Activated naive CD8-positive, alpha-beta T cell treated with anti-CD3 and anti-CD28 coated beads, Interleukin-2, amount 10 ng/mL, durations not matched to agents 7 days and 5 days (primary cell): ENCODE measurements at places on chromosomes 3 and 15.

DNA sequence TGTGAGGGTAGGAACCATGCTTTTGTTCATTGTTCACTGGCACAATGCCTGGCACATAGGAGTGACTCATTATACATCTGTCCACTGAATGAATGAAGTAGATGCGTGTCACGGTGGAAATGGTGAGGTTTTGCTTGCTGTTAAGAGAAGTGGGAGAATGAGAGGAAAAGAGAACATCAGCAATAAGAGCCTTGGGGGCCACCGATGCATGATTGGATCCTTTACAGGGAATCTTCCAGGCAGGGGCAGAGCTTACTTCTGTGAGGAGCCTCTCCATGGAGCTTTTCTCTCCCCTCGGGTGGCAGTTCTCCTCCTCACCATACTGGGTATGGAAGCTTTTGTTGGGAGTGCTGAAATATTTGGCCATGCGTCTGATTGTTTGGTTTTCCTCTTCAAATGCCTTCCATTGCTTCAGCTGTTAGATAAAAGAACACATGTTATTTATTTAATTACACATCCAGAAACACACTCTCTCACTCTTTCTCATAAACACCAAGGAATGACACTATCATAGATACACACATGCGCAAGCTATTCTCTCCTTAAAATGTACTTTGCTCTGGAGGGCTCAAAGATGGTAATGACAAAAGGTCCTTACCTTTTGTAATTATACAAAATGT is 78.9 kb upstream of the GSK3B start:
- no peaks in the 10 kb centered on the region for H3K36me3 ChIP-seq
- no peaks in the 10 kb centered on the region for H3K4me1 ChIP-seq
- peaks cover 14% of the 10 kb centered on the region for H3K27me3 ChIP-seq
- H3K4me3 ChIP-seq = no peak overlapping the region
- no peak for DNase-seq

- H3K4me1 ChIP-seq = no peaks in the 10 kb centered on the region
- DNase-seq = no peak
- no peaks in the 10 kb centered on the region for H3K36me3 ChIP-seq
Observed at GRCh38 chr15:81485806-81486205, 111.8 kb upstream of the TMC3 start.

DNA sequence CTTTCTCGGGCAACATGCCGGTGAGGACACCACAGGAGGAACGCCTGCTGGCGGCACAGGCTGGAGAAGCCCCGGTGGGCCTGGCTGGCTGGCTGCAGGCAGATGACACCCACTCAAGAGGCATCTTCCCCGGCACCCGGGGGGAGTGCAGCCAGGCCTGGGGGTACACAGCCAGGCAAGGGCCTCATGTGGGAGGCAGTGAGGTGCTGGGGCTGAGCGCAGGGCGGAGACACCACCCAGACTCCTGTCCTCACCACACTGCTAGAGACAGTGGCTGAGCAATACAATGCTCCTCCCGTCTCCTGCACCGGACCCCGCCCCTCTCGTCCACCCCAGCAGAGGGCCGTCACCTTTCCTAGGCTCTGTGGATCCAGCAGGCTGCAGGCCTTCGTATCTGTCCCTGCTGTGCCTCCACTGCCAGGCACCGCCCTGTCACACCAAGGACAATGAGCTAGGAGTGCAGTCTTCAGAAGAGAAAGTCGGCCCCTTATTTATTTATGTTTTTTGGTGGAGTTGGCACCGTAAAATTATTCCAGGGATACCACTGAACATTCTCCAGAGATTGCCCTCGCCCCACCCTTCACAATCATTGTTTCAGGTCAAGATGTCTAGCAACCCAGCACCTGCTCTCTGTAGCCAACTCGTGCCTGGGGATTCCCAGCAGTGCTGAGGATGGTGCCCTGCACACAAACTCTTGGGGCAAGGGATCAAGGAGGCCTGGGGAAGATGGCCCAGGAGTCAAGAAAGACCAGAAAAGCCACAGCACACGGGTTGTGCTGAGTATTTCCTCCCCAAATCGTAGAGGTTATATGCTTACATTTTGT is 129.1 kb downstream of the ATP10A start:
- H3K27ac ChIP-seq = no peak overlapping the region
- no peak overlapping the region for H3K4me3 ChIP-seq
- H3K27me3 ChIP-seq = no peaks in the 10 kb centered on the region
- H3K36me3 ChIP-seq = peaks cover 13% of the 10 kb centered on the region

- no peak for DNase-seq
- H3K36me3 ChIP-seq = peaks cover 2% of the 10 kb centered on the region
- H3K27me3 ChIP-seq = peaks cover 13% of the 10 kb centered on the region
- H3K4me1 ChIP-seq = peaks cover 15% of the 10 kb centered on the region
Observed at GRCh38 chr3:9913601-9914000, 3.3 kb upstream of the IL17RC start.

DNA sequence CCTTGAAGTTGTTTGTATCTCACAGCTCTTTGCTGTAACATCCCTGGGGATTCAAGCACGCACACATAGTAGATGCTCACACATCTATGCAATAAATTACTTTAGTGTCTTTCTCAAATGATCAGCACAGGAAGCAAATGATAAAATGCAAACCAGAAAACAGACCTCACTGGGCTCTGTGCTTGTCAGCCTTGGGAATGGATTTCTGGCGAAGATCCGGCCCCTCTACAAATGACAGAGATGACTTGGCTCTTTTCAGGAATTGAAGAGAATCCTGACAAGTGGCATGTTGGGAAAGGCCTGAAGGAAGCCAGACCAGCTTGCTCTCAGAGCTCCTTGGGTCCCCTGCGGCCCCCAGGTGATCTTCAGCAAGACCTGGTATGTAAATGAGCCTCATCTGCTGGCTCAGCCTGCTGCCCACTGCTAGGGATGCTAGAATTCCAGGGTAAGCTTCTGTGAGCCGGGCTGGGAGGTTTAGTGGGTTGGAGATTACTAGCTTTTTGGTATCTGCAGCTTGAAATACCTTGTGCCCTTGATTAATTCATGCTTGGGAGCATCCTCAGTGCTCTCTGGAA is 54.1 kb downstream of the LPP start:
- no peak for DNase-seq
- H3K4me1 ChIP-seq = peaks cover 7% of the 10 kb centered on the region
- H3K27ac ChIP-seq = no peak overlapping the region
- no peaks in the 10 kb centered on the region for H3K27me3 ChIP-seq

DNA sequence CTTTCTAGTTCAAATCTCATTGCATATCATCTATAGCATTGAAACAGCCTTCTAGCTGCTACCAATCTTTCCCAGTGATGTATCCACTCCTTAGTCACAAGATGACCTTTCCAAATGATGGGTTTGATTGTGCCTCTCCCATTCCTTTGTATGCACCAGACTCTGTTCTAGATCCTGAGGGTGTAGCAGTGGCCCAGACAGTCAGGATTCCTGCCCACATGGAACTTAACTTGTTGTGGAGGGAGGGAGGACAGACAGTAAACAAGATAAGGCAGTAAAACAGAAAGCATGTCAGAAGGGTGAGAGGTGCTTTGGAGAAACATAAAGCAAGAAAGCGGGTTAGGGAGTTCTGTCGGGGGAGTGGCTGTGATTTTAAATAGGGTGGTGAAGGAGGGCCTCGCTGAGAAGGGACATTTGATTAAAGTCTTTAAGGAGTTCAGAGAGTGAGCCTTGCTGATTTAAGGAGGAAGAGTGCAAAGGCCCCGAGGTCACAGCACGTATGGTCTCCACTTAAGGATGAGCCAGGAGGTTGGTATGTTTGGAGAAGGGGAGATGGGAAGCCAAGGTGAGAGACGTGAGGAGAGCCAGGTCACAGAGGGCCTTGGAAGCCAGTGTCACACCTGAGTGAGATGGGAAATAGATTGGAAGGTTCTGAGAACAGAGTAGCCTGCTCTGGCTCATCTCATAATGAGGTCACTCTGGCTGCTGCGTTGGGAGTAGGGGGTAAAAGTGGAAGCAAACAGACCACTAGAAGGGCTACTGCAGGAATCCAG is 38.3 kb downstream of the FAM43A start:
- no peak overlapping the region for H3K27ac ChIP-seq
- H3K36me3 ChIP-seq = no peaks in the 10 kb centered on the region
- no peak for DNase-seq
- no peak overlapping the region for H3K4me3 ChIP-seq
- H3K27me3 ChIP-seq = peaks cover 8% of the 10 kb centered on the region
- H3K4me1 ChIP-seq = no peaks in the 10 kb centered on the region

DNA sequence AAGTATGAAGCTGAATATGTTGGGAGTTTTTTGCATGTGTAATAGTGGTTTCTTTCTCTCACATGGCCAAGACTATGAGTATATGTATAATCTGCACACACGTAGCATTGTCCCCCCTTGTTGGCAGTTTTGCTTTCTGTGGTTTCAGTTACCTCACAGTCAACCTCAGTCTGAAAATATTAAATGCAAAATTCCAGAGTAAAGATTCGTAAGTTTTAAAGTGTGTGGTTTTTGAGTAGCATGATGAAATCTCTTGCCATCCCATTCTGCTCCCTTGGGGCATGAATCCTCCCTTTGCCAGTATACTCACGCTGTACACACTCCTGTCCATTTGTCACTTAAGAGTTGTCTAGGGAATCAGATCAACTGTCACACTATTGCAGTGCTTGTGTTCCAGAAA is 742.0 kb upstream of the CCDC54 start:
- no peak overlapping the region for H3K27ac ChIP-seq
- no peak for DNase-seq
- H3K36me3 ChIP-seq = no peaks in the 10 kb centered on the region
- peaks cover 13% of the 10 kb centered on the region for H3K27me3 ChIP-seq
- H3K4me1 ChIP-seq = no peaks in the 10 kb centered on the region

- no peak for DNase-seq
- H3K4me1 ChIP-seq = peaks cover 5% of the 10 kb centered on the region
- peaks cover 16% of the 10 kb centered on the region for H3K36me3 ChIP-seq
- no peak overlapping the region for H3K27ac ChIP-seq
- no peaks in the 10 kb centered on the region for H3K27me3 ChIP-seq
Observed at GRCh38 chr15:52143873-52144272, 31.3 kb upstream of the BCL2L10 start.

- H3K4me3 ChIP-seq = no peak overlapping the region
- H3K27me3 ChIP-seq = no peaks in the 10 kb centered on the region
- H3K36me3 ChIP-seq = no peaks in the 10 kb centered on the region
Observed at GRCh38 chr15:23629234-23629805, 18.3 kb downstream of the MAGEL2 start.

DNA sequence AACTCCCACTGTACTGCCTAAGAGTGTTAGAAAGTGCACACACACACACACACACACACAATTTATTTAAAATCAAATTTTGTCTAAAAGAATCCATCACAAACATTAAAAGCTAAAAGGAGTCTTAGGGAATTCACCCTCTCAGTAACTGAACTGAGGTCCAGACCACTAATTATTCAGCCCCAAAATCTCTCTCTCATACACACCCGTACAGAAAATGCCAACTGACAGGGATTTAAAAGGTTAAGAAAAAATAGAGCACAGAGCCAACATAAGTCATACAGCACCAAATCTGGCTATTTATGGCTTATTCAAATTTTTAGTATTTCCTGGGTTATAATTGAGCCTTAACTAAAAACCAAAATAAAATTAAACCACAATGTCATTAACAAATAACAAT is 20.7 kb downstream of the GBE1 start:
- H3K27me3 ChIP-seq = no peaks in the 10 kb centered on the region
- no peak overlapping the region for H3K27ac ChIP-seq
- no peak overlapping the region for H3K4me3 ChIP-seq

DNA sequence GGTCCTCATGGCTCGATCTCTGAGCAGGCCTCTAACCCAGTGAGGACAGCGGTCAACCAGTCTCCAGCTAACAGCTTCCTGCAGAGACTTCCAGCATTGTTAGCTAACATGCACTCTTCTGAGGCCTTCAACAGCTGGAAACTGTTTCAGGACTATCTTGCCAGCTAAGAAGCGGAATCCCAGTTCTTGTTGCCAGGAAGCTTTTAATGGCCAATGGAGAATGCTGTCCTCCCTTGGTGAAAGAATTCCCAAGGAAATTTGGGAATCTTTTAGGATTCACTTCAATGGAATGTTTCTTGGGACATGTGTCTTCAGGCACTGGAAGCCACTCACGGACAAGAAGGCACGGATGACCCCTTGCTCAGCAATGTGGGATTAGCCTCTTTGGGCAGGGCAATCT is 91.7 kb downstream of the CEMIP start:
- no peak overlapping the region for H3K27ac ChIP-seq
- peaks cover 2% of the 10 kb centered on the region for H3K27me3 ChIP-seq
- no peaks in the 10 kb centered on the region for H3K4me1 ChIP-seq
- H3K36me3 ChIP-seq = no peaks in the 10 kb centered on the region
- H3K4me3 ChIP-seq = no peak overlapping the region
- DNase-seq = no peak

DNA sequence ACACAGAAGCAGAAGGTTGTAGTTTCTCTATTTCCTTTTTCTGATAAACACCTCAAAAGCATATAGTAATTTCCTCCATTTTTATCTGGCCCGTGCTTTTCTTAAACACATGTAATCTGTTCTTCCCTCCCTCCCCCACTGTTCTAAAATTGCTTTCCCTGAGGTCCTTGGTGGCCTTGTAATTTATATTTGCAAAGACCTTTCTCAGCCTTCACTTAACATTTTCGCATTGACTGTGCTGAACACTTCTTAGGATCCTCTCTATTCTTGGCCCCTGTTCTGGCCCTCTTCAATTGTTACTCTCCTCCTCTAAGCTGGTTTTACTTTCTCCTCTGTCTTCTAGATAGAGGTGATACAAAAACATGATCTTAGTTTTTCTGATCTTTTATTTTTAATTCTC is 28.3 kb downstream of the GAP43 start:
- no peaks in the 10 kb centered on the region for H3K36me3 ChIP-seq
- no peak for DNase-seq
- no peak overlapping the region for H3K4me3 ChIP-seq
- H3K4me1 ChIP-seq = peaks cover 9% of the 10 kb centered on the region

DNA sequence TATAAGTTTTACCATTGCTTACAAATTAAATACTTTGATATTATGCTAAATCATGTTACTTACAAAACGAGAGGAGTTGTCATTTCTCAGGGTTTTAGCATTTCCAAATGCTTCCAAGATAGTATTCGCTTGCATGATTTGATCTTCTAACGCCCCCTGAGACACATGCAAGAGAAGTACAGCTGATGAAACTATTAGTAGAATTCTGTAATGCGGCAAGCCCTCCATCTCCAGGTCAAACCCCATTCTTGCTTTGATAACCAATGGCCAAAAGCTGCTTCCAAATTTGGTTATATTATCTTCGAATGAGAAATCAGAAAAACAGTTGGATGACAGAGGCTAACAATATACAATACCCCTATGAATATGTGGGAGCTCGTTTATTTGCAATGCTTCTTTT is 14.7 kb downstream of the MYH15 start:
- DNase-seq = no peak
- no peak overlapping the region for H3K4me3 ChIP-seq
- H3K36me3 ChIP-seq = no peaks in the 10 kb centered on the region
- peaks cover 3% of the 10 kb centered on the region for H3K27me3 ChIP-seq
- H3K4me1 ChIP-seq = no peaks in the 10 kb centered on the region

GRCh38 chr3:67733269-67733950 is 79.0 kb upstream of the SUCLG2 start:
- no peak for DNase-seq
- H3K36me3 ChIP-seq = peaks cover 4% of the 10 kb centered on the region
- no peak overlapping the region for H3K27ac ChIP-seq

- H3K4me3 ChIP-seq = no peak overlapping the region
- peaks cover 10% of the 10 kb centered on the region for H3K4me1 ChIP-seq
- H3K36me3 ChIP-seq = peaks cover 3% of the 10 kb centered on the region
- peaks cover 3% of the 10 kb centered on the region for H3K27me3 ChIP-seq
- DNase-seq = no peak
- H3K27ac ChIP-seq = no peak overlapping the region
Observed at GRCh38 chr3:72311425-72311824, 526.5 kb upstream of the PROK2 start.

- no peaks in the 10 kb centered on the region for H3K27me3 ChIP-seq
- no peaks in the 10 kb centered on the region for H3K36me3 ChIP-seq
Observed at GRCh38 chr3:31848911-31849310, 132.2 kb downstream of the OSBPL10 start.

GRCh38 chr3:72271923-72272322 is 487.0 kb upstream of the PROK2 start:
- peaks cover 21% of the 10 kb centered on the region for H3K4me1 ChIP-seq
- H3K36me3 ChIP-seq = no peaks in the 10 kb centered on the region
- no peak overlapping the region for H3K27ac ChIP-seq
